ENCODE measurements at places on chromosomes 11 and 22.

DNA sequence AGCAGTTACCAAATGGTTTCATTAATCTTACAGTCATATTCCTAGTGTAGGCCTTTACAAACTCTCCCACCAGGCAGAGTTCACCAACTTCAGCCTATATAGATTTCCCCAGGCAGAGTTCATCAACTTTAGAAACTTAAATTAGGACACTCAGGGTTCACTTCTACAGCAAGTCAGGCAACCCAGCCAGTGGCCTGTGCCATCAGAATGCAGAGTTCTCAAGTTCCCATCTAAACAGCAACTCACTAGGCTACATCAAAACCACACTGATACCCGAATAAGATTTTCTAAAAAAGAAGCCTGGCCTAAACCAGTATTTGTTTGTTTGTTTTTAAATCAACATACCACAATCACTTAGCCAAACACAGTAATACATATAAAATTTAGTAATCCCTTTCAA is 33.7 kb downstream of the PICALM start:
- DNase-seq = no peak

GRCh38 chr11:69123593-69124545 is 31.9 kb upstream of the SMIM38 start:
- DNase-seq = no peak

DNA sequence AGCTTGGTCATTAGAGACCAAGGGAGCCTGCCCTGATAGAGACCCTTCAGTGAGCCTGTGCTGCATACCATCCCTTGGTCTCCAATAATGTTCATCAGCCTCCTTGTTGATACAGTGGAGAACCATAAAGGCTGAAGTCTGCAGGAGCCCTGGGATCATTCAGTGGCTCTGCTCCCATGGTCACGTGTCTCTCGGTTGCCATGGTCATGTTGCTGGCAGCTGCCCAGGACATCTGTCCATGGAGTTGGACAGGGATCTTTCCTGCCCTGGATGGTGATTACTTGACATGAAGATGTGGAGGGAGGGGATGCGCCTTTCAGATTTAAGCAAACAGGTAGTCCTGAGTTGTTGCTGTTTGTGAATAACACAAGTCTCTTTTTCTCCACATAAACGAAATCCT is 38.2 kb downstream of the CYB5R2 start:
- no peak for DNase-seq

DNA sequence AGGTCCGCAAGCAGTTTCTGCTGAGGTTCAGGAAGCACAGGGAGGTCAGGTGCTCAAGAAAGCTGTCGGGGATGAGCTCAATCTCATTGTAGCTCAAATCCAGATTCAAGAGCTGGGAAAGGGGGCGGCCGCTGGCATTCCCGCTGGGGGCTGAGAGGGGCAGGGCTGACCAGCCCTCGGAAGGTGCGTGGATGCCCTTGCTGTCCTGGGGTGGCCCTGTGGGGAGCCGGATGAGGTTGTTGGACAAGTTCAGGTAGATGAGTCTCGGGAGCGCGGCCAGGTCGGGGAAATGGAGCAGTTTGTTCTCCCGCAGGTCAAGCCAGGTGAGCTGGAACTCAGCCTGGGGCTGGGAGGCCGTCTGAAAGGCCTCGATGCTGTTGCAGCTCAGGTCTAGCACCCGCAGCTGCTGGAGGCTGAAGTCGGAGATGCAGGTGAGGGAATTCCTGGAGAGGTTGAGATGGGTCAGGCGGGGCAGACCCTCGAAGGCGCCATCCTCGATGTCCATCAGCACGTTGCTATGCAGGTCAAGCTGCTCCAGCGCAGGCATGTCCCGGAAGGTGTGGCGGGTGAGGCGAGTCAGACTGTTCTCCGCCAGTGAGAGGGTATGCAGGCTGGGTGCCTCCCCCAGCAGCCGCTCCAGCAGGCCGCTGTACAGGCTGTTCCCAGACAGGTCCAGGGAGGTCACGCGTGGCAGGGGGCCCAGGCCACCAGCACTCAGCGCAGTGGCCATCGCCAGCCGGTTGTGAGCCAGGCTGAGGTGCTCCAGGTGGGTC is 9.8 kb downstream of the LRRC32 start:
- DNase-seq = no peak

DNA sequence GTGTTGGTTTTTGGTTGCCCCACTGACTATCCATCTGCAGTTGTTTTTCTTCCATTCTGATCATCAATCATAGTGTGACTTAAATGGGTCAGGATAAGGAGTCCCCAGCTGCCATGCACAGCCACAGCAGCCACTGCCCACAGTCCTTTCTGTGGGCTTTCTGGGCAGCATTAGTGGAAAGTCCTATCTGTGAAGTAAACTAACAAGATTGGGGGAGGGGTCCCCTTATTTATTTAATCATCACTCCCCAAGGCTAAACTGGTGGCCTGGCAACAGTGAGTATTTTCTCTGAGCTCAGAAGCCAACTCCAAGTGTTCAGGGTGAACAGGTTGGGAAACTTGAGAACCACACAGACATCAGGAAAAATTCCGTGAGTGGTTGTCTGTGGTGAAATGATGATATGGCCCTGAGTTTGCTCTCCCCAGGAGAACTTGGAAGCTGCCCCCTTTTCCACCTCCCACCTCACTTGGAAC is 145.0 kb downstream of the CCDC34 start:
- DNase-seq = peak; percentile 92

GRCh38 chr11:14882196-14882595 is 9.8 kb downstream of the CYP2R1 start:
- DNase-seq = no peak

DNA sequence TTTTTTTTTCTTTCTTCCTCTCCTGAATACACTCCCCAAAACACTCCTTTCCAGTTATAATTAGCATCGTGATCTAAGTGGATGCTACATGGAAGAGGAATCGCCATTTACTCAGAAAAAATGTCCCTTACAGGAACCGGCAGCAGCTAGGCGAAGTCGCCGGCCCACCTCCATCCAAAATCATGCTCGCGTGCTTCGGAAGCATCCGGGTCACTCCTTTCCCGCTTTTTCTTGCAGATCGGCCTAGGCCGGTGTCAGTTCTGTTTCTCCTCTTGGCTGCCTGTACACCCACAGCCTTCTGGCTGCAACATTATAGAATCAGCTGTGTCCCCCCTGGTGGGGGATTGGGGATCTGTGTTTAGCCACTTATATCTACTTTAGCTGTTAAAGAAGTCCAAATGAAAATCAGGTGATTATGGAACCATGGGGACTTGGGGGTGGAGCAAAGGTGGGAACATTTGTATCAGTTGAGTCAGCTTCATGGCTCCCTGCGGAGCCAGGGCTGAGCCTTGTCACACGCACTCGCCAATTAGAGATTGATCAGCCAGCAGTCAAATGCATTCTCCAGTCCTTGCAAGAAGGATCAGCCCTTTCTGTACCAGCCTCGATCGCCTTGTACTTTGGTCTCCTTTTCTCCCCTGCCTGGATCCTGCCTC is 36.3 kb downstream of the ASRGL1 start:
- DNase-seq = no peak

GRCh38 chr11:128694618-128695481 is 978 bp downstream of the FLI1 start:
- peak; percentile 63 for DNase-seq
